ENCODE measurements at places on chromosomes 16 and 17.

GRCh38 chr16:56192635-56192945, 1.3 kb downstream of the GNAO1 start:
- no peak for DNase-seq

GRCh38 chr16:53768167-53768566, 64.2 kb downstream of the FTO start:
- DNase-seq: no peak

DNA sequence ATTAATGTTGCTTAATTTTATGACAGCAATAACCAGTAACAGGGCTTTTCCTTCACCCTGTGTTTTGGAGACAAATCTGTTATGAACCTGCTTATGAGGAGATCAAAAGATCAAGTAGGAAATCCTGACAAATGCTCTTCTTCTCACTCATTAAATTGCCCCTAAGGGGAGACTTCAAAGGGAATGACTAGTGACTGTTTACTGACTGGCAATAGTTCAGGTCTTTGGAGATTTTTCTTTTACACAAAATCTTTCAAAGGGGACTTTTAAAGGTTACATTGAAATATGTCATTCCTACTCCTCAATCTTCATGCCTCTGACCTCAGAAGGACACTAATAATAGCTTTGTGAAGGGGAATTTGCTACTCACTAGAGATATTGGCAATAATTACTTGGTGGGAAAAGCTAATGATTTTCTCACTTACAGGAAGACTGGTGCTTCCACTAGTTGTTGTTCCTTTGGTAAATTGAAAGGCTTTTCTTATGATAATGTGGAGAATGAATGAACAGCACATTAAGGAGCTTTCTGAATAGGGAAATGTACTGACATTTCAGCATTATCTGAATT, 292.9 kb upstream of the CA10 start:
- DNase-seq: no peak

- no peak for DNase-seq
These were observed 23.1 kb downstream of the PITPNC1 start for GRCh38 chr17:67400193-67400592.

GRCh38 chr17:48593840-48594537, 410 bp upstream of the HOXB5 start:
- DNase-seq: peak; percentile 87

DNA sequence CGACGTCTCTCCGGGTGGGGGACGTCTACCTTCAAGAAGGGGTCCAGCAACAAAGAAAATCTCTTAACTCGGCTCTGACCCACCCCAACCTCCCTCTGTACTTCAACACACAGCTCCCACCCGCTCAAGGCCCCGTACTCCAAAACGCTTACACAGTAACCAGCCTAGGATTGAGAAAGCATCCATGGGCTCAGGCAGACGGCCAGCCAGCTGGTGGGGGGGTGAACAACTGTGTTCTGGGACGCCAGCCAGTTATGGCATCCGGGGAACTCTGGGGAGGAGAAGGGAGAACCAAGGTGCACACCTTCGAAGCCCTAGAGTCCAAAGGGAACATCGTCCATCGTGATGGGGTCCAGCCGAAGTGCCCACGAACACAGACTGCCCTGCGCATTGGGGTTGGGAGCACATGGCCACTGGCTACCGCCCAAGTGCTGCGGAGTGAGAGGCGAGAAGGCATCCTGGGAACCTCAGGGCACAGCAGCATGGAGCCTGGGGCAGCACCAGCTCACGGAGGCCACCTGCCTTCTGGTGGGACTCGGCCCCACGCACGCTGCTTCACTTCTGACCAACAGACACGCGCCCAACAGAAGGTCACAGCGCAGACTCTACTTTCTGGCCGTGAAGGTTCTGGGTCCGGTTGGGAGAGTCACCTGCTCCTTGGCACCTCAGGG, 14.3 kb downstream of the SLC16A3 start:
- DNase-seq: no peak

DNA sequence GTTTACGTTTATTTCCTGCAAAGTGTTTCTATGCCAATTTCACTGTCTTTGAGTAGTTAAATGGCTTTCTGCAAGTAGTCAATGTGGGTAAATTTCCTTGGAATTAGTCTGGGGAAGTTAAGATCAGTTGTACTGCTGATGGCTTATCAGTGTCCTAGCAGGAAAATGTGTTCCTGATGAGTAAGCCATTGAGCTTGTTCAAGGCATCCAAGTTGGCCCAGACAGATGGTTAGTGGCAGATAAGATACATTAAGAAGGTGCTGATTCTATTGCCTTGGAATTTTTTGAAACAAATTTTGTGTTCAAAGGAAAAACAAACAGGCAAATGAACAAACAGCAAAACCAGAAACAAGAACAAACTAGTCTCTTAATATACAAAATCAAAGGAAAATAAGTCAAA, 258.4 kb downstream of the MAP2K6 start:
- DNase-seq: no peak

DNA sequence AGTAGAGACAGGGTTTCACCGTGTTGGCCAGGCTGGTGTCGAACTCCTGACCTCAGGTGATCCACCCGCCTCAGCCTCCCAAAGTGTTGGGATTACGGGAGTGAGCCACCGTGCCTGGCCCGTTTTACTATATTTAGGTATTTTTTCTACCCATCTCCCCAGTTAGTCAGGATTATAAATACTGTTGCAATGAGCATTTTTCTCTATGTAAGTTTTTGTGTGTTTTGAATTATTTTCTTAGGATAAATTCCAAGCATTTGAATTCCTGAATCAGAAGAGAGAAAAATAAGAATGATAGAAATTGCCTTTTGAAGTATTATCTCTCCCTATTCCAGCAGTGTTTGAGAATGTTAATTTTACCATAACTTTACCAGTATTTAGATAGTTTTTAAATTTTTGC, 36.6 kb downstream of the KIAA0513 start:
- no peak for DNase-seq

GRCh38 chr17:15453782-15454181, 13.6 kb downstream of the CDRT4 start:
- DNase-seq: no peak

DNA sequence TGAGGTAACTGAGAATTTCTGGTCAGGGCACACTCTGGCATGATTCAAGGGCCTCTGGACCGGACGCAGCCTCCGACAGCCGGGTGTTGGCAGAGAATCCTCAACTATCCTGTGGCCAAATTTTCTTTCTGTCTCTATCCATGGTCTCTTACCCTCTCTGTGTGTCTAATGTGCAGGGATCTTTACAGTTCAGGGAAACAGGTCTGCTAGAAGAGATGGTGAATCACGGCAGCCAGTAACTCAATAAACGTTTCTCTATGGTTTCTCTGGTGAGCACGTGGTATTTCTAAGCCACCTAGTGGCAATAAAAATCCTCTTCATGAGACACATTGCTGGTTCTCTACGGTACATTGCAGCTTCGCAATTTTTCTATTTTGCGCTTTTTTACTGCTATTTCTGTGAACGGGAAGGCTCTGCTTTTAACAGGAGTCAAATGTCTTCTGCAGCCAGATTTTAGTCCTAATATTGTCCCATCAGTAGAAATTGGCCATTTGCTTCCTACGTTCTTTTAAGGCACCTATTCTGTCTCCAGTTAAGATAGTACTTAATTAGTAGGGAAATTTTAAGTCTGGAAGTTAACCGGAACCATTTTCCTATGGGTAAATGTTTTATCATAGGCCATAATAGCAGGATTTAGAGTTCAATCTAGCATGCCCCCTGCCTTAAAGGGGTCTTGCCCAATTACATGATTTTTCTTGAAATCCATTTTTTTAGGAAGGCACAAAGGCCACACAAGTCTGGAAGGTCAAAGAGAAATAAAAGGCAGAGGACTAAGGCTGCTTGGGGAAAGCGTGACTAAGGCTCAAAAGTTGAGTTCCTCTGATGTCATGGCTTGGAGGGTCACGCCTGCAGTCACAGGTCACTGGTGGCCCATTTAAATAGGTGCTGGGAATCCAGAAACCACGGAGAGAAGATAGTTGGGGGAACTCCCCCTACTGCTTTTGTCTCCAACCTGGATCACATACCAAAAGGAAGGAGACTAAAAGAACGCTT, 31.5 kb downstream of the QPRT start:
- DNase-seq: no peak

DNA sequence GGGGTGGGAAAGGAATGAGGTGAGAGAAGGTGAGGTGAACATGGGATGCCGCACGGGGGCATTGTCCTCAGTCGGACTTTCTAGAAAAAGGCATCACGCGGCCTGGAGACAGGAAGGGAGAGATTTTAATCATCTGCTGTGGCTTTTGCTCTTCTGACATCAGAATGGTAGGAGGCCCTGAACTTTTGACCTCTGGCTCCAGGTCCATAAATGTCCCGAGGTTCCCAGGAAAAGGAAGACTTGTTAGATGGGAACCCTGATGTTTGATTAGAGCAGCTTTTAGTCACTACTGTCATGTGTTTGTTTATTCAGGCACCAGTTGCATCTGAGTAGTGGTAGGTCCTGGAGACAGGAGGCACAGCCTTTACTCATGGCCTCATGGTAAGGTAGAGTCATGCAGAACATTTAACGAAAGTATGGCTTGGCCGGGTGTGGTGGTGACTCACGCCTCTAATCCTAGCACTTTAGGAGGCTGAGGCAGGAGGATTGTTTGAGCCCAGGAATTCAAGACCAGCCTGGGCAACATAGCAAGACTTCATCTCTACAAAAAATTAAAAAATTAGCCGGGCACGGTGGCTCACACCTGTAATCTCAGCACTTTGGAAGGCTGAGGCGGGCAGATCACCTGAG, 203.1 kb downstream of the MSI2 start:
- no peak for DNase-seq

DNA sequence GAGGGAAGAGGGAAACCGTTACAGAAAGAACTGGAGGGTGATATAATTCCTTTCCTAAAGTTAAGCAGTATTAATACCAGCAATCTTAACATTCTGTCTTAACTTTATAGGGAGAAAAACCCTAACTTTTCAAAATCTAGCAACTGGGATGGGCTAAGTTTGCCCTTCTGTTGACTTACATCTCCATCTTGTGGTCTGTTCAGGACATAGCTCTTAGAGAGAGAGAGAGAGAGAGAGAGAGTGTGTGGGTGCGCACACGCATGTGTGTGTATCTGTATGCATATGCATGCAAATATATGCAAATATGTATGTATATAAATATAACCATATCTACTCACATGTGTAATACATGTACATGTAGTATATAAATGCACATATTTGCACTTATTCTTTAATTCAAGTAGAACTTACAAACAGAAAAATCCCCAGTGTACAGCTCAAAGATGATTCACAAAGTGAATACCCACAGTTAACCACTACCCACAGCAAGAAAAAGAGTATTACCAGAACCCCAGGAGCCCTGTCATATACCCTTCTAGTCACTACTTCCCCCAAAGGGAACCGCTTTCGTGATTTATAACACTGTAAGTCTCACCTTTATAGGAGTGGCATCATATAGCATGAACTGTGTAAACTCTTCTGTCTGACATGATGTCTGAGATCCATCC, 46.5 kb downstream of the STX8 start:
- DNase-seq: peak; percentile 18

GRCh38 chr16:5377280-5377898, 279.8 kb upstream of the EEF2KMT start:
- no peak for DNase-seq

DNA sequence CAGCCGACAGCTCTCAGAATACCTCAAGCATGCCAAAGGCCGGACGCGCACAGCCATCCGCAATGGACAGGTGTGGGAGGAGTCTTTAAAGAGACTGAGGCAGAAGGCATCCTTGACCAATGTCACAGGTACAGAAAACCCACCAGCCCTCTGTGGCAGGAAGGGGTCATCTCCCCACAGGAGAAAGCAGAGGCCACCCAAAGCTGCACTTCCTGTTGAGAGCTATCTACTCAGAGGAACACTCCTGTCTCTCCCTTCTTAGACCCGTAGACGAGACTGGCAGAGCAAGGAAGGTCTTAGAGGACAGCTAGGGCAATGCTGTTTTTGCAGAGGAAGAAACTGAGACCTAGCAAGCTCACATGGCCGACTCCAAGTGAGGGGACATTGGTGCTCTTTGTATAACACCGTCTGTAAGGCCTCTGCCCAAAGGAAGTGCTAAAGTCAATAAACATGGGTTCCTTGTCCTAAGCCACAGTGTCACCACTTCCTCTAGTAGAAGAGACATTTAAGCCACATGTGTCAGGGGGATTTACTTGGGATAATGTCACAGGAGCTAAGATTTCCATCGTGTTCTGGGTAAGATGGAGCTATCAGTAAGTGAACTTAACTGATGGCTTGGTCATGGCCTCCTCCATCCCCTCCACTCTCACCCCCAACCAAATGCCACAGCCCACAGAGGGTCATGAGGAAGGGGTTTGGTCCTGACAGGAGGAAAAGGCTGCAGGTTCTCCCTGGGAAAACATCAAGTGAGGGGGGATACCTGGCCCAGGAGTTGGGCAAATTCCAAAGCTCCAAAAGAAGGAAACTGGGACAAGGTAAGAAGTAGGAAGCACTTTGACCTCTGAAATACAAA, 9.4 kb downstream of the LPO start:
- no peak for DNase-seq

GRCh38 chr16:81992859-81993258, 18.4 kb downstream of the SDR42E1 start:
- no peak for DNase-seq

DNA sequence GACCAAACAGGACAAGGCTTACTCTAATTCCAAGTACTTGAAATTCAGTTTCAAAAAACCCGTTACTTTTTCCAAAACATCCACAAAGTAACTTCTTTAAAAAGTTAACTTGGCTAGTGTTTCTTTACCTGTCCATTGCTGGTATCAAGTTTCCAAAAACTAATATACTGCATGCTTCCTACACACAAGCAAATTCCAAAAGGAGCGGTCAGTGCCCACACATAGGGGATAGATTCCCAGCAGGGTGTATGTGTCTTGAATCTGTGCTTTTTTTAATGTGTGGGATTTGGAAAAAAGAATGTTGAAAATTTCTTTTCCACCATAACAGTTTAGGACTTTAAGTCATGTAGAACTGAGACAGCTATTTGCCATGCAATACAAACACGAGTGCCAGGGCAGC, 367.8 kb upstream of the SOX9 start:
- DNase-seq: no peak

DNA sequence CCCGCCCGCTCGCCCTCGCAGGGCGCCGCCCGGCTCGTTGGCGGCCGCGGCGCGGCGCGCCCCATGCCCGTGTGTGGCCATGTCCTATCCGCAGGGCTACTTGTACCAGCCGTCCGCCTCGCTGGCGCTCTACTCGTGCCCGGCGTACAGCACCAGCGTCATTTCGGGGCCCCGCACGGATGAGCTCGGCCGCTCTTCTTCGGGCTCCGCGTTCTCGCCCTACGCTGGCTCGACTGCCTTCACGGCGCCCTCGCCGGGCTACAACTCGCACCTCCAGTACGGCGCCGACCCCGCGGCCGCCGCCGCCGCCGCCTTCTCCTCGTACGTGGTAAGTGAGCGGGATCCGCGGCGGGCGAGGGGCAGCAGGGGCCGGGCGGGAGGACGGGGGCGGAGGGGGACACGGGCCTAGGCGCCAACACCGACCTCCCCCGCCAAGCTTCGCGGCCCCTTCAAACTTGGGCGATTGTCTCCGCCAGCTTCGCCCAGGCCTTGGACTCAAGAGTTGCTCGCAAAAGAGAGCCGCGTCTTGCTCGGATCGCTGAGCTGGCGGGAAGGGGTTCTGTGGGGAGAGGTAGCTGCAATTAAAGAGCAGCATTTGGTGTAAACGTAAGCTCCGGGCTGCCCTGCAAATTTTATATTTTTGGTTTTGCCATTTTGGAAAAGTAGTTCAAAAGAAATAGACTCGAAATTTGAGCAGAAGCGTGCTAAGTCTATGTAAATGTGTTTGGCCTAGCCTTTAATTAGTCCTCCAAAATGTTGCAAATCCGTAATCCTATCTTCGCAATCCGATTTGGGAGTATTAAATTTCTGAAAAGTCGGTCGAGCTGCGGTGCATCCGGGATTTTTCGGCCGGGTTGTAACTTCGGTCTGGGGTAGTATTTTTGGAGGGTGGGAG, 702 bp downstream of the IRX5 start:
- no peak for DNase-seq

GRCh38 chr16:17011712-17012111, 459.0 kb downstream of the XYLT1 start:
- no peak for DNase-seq
